ENCODE measurements at places on chromosomes 7 and 10. TPM values are rescaled to one million over a fixed set of nuclear protein-coding genes. Genes with fewer than 3 reads are reported as not detected.

Gene CD36
- total RNA-seq, result 8.5 TPM

Gene GBF1
- total RNA-seq, result 35.4 TPM

Gene SEMA3E
- total RNA-seq, result not detected

Gene IFT22
- 21.6 TPM for total RNA-seq
